Stimulated activated CD8-positive, alpha-beta memory T cell treated with anti-CD3 and anti-CD28 coated beads, Interleukin-4, amount 100 ng/mL, for 1 hour (primary cell): ENCODE measurements at places on chromosomes 4 and X.

DNA sequence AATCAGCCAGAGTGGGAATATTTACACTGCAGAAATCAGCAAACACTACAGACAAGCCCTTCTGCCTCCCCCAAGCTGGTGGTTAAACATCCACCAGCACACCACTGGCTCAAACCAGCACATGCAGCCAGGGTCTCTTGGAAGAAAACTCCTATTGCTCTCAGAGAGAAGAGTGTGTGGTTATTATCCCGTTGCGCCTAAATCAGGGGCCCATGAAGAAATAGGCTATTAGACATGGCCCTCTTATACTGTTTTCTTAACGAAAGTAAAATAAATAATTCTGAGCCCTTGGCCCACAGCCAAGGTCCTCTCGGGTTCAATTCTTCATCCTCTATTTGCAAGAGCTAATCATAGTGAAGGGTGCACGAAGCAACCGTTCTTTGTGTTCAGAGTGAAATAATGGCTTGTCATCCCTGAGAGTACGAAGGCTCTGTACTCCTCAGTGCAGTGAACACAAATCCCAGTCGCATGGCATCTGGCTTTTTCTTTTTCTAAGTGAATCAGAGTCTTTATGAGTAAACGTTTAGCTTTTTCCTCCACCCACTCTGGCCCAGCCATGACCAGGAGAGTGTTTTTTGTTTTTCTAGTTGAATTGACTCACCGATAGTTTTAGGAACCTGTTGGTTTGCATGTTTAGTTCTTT, 33.4 kb upstream of the RBM47 start:
- no peak for DNase-seq

DNA sequence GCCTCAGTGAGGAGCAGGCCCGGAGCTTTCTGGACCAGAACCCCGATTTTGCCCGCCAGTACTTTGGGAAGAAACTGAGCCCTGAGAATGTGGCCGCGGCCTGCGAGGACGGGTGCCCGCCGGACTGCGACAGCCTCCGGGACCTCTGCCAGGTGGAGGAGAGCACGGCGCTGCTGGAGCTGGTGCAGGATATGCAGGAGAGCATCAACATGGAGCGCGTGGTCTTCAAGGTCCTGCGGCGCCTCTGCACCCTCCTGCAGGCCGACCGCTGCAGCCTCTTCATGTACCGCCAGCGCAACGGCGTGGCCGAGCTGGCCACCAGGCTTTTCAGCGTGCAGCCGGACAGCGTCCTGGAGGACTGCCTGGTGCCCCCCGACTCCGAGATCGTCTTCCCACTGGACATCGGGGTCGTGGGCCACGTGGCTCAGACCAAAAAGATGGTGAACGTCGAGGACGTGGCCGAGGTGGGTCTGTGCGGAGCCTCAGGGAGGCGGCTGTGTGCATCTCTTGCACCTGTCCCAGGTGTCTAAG, 323 bp downstream of the PDE6B start:
- DNase-seq, result no peak

GRCh38 chr4:150235808-150236271, 157.6 kb downstream of the DCLK2 start:
- DNase-seq, result no peak

DNA sequence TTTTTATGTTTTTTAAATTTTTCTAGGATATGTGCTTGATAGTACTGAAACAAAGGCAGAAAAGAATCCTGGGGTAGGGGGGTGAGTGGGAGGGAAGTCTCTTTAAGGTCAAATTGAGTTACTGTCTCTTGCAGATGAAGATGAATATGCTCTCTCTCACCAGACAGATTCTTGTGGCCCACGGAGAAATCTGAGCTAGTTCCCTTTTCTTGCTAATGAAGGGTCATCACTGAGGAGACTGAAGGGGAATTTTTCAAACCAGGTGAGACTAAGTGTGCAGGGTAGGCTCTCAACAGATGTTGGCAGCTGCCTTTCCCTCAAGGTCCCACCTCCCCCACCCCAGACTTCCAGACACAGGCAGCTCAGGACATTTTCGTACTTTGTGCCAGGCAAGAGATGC, 21.5 kb downstream of the FAM9C start:
- no peak for DNase-seq

DNA sequence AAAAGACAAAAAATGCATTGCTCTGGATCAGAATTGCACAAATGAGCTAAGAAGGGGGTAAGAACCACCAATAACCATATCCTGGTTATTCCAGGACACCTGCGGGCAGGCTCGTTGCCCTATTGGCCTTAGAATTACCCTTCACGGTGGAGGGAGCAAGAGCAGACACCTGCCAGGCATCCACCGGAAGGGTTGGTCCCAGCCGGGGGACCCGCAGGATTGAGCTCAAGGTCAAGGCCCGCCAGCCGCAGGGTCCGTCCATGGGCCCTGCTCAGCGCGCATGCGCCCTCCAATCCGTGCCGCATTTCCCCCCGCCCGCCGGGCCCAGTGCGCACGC, 575 bp downstream of the SLC25A6 start:
- DNase-seq, result peak; percentile 86

DNA sequence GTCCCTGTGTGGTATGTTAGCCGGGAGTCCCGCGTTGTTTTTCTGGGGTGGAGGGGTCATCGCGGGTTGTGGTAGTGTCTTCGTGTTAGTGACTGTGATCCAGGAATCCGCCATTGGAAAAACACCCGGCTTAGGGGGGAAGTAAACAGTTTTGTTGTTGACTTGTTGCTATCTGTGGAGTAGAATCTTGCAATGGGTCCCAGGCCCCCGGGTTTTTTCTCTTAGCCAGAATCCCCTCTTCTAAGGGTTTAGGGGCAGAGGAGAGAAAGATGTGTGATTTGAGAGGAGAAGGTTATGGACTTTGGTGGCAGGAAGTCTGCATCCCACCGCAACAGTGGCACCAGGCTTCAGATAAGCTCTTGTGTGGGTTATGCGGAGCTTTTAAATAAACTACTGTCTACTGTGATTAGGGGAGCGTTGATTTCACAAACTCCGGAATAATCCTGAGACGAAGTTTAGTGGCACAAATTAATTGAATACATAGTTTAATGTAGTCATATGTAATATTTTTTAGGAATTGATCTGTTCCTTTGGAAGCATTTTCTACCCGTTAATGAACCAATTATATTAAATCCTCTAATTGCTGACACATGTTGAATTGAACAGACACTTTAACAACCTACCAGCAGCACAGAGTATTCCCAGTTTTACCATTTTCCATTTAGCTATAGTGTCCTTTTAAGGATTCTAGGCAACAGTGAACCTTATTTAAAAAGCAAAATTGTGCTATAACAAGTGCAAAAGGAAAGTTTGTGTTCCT, 1.4 kb downstream of the DDX3X start:
- DNase-seq, result no peak

DNA sequence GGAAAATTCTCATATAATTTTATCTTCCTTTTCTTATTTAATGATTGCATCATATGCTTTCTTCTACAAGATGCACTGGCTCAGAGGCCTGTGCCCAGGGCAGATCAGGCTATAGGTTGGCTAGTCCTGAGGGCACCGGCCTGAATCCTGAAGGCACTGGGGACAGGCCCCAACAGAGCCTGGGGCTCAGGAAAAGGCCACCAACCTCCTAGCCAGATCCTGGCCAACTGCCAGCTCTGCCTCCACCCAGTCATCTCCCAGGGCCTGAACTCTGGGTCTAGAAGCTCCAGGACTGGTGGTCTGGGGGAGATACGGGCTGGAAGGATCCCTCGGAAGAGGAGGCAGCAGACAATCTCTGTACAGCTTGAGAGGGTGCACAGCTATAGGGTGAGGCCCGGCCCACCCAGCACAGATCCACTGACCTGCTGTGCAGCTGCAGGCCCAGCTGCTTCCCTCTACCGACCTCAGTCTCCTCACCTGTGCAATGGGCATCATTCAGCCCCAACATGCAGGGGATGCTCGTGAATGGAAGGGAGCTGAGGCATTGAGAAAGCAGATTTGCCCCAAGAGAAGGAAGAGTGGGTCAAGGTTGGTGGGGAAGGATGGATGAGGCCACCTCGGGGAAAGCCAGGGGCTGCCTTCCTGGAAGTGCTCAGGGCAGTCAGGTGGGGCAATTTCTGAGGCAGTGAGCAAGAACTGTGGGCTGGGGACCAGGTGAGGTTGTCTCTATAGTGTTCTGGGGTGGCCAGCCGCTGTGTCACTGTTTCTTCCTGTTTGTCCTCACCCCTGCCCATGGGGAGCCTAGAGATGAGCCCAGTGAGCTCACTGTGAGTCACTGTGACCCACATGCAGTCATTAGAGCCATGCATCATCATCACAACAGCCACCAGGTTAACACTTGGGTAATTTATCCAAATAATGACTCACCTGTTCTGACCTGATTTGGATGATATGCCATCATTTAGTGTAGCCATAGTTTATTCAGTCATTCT, 22.4 kb upstream of the XAGE2 start:
- no peak for DNase-seq

- no peak for DNase-seq
Observed at GRCh38 chr4:152344001-152344400, 191.9 kb downstream of the FBXW7 start.

DNA sequence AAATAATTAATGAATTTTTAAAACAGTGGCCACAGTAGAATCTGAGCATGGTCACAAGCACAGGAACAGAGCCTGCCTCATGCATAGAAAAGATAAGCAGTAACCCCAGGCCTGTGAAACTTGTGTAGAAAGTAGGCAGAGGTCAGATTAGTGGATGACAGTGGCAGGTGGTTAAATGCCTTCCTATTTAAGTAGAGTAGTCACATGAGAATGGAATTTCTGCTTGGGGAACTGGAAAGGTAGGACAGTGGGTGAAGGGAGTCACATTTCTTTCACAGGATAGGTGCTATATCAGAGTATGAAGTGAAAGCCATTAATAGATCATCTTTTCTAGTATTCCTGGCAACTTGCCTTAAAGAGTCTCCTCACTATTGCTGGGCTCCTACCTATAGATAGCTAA, 34.9 kb upstream of the ASB12 start:
- DNase-seq, result no peak

- DNase-seq, result no peak
Observed at GRCh38 chr4:48669086-48669485, 111.0 kb downstream of the FRYL start.

GRCh38 chrX:133881007-133881406, 104.4 kb downstream of the GPC3 start:
- no peak for DNase-seq

DNA sequence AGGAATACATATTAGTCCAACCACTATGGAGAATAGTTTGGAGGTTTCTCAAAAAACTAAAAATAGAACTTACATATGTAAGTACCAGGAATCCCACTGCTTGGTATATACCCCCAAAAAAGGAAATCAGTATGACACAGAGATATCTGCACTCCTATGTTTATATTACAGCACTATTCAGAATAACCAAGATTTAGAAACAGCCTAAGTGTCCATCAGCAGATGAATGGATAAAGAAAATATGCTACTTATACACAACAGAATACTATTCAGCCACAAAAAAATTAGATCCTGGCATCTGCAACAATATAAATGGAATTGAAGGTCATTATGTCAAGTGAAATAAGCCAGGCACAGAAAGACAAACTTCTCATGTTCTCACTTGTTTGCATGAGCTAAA, 27.5 kb upstream of the ABCG2 start:
- DNase-seq, result no peak

- no peak for DNase-seq
Observed at GRCh38 chr4:119532319-119532718, 96.3 kb downstream of the PDE5A start.

DNA sequence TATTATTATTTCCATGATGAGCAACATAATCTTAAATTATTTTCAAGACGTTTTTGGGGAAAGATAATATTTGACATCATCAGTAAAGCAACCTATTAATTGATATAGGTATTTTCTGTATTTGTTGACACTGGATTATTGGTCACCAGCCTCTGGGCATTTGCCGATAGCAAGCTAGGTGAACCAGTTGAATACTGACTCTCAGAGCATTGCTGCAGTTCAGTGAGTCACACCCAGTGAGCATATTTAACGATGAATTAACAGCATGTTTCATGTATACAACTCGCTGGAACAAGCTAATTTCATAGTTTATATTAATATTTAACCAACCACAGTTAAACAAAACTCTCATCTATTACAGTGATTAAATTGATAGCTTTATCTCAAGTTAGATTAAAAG, 1006.0 kb upstream of the DIAPH2 start:
- DNase-seq, result no peak

DNA sequence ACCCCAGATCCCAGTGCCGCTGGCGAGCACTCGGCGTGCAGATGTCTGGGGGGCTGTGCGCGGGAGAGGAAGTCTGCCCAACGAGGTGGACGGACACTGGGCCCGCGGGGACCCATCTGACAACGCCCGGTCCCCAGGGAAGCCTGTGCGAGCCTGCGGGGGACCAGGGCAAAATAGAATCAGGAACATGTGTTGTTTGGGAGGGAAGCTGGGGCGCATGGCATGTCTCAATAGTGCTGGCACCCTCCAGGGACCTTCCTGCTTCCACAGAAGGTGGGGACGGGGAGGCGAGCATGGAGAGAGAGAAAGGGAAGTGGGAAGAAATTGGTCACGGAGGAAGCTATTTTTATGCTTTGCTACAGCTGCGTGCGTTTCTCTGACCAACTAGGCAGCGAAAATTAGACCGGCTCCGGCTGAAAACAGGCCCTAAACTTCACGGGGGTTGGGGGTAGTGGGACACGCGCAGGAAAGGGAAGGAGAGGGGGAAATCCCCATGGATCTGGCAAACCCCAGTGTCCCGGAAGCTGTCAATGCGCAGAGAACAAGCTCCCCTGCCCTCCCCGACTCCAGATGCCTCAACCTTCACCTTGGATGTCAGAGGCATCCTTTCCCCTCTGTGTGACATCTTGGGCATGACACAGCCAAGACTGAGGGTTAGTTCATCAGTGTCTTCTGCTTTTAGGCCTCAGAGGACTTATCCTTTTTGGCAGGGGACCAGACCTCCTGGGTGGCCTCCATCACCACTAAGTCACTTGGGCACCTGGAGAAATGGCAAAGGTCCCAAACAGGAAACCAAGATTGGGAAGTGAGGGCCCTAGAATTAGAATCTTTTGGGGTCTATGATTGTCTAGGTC, 169.8 kb upstream of the BCOR start:
- no peak for DNase-seq

- no peak for DNase-seq
Observed at GRCh38 chrX:482702-483203, 96.0 kb upstream of the PPP2R3B start.

- DNase-seq, result no peak
Observed at GRCh38 chr4:115332078-115332477, 218.7 kb upstream of the NDST4 start.

- no peak for DNase-seq
Observed at GRCh38 chr4:145580906-145581305, 38.3 kb upstream of the MMAA start.

DNA sequence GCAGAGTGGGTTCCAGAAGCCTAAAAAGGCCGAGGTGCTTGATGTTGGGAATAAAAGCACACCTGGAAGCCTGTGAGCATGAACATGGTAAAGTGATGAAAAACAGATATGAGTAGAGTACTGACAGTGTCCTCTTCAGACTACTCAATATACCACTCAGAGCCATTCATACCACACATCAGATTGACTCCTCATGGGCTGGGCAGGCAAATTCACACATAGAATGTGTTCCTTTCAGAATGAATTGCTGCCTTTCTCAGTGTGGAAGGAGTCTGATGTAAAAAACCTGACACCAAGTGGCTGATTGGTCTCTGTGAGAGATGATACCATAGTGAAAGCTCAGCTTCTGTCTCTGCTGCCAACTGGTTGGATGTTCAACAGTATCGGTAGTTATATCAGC, 442.7 kb downstream of the RAPGEF2 start:
- DNase-seq, result no peak

- no peak for DNase-seq
Observed at GRCh38 chr4:5894266-5894665, 1.4 kb upstream of the CRMP1 start.
